Stimulated activated CD4-positive, alpha-beta T cell treated with anti-CD3 and anti-CD28 coated beads, Interleukin-15, amount 100 ng/mL, for 1 hour (primary cell): ENCODE measurements at places on chromosomes 7 and 10.

DNA sequence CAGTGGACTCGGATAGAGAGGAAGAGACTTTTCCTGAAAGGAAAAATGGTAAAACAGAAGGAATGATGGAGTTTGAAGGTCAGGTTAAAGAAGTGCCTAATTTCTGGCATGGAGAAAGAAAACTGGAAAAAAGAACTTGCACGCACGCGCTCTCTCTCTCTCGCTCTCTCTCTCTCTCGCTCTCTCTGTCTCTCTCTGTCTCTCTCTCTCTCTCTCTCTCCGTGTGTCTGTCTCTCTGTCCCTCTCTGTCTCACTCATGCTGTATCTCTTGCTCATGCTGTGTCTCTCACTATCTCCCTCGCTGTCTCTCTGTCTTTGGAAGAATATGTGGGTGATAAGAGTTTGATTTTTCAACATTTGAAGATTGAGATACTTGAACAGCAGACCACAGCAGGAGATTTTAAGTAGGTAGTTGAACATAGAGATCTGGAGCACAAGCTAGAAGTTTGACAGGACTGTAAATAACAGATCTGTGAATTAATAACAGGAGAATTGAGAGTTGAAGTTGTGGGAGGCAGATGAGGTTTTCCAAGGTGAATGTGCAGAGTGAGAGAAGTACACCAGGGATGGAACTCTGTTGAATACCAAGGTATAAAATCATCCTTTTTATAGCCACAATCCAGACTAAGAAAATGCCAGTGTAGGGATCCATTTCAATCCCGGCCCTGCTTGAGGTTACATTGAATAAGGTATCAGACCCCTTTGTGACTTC lies 33.1 kb downstream of the ADD3 start:
- no peak for DNase-seq

DNA sequence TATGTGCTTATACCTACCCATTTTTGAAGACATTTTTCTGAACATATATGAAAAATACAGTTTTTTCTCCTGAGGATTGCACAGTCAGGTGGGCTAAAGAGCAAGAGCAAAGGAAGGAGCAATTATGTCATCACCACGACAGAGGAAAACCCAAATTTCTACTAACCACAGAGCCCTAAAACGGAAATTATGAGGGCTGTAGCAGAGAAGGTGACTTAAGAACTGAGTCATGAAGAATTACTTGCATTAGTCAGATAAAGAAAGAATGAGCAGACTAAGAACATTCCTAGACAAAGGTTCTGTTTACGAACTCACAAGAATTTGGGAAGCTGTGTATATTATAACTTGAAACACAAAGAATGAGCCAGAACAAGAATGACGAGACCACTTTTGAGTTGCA lies 974.4 kb downstream of the NXPH1 start:
- no peak for DNase-seq

- no peak for DNase-seq
These were observed 110.5 kb downstream of the IPMK start for GRCh38 chr10:58157076-58157766.

DNA sequence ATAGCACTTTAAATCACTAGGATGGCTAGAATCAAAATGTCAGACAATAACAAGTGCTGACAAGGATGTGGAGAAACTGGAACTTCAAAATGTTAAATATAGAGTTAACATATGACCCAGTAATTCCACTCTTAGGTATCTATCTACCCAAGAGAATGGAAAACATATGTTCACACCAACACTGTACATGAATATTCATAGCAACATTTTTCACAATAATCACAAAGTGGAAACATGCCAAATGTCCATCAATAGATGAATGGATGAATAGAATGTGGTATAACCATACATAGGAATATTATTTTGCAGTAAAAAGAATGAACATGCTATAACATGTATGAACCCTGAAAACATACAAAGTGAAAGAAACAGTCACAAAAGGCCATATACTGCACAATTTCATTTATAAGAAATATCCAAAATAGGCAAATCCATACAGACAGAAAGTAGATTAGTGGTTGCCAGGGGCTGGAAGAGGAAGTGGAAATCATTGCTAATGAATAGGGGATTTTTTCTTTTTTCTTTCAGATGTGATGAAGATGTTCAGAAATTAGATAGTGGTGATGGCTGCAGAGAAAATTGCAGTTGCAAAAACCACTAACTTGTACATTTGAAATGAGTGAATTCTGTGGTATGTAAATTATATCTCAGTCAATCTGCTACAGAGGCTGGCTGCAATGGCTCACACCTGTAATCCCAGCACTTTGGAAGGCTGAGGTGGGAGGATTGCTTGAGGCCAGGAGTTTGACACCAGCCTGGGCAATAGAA lies 93.0 kb downstream of the CPVL start:
- DNase-seq = no peak
